ENCODE measurements at places on chromosomes 6 and 20.

DNA sequence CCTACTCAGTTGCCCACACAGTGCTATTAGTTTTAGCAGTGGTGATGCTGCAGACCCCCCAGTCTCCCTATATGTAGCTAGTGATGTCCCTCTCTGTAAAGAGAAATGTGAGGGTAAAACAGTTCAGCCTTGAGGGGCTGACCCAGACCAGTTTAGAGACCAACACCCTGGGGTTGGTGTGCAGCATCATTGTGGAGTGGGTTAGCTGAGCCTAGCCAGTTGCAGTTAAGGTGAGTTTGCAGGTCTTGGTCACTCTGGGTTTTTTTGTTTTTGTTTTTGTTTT, 401 bp upstream of the B3GALT4 start:
- DNase-seq, result no peak

DNA sequence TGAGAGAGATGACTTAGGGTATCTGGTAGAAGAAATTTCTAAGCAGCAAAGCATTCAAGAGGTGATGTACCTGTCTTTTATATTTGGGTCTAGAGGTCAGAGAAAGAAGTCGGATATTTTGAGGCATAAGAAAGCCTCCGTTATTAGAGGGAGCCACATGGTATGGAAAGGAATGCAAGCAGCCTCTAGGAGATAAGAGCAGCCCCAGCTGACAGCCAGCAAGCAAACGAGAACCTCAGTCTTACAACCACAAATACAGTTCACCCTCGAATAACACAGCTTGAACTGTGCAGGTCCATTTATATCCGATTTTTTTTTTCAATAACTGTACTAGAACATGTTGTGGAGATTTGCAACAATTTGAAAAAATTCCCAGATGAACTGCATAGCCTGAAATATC, 190.7 kb upstream of the VGLL2 start:
- DNase-seq, result no peak

GRCh38 chr20:63956664-63957003, 418 bp upstream of the UCKL1 start:
- DNase-seq, result no peak

- peak; percentile 22 for DNase-seq
These were observed 73.2 kb downstream of the ROS1 start for GRCh38 chr6:117352466-117353081.

DNA sequence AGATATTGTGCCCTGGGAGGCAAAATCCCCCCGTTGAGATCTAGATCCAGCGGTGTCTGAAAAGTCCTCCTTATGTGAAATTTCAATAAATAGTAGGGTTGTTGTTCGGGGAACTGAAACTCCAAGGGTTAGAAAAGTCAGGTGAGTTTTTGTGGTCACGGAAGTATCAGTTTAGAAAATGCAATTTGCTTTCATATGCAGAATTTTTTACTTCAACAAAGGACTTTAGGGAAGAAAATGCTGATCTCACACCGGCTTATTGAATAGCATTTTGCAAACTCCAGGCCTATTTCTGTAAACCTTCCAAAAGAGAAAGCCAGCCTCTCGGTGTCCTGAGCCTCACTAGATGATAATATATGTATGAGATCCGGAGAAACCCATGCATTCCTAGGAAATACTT, 254.7 kb downstream of the TSHZ2 start:
- DNase-seq, result no peak

GRCh38 chr6:21305893-21306332, 287.6 kb upstream of the SOX4 start:
- peak; percentile 84 for DNase-seq

- DNase-seq, result no peak
These were observed 41.7 kb upstream of the PIM1 start for GRCh38 chr6:37127961-37128862.

- DNase-seq, result no peak
These were observed 14.9 kb downstream of the MTFR2 start for GRCh38 chr6:136235233-136235564.

DNA sequence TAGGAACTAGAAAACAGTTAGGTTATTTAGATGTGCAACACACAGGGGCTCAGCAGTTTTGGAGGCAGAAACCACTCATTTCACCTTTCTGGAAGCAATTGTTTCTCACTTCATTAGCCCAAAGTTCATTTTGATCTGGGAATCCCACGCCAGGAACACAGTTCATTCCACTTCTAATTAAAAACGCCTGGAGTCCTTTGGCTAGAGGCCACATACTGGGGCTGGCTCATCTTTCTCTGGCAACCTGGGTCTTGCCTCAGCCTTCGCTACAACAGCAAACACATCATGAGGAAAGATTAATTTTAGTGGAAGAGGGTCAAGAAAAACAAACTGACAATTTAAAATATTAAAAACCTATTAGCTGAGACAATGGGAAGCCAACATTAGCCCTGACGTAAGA, 69.7 kb downstream of the RFPL4B start:
- no peak for DNase-seq

DNA sequence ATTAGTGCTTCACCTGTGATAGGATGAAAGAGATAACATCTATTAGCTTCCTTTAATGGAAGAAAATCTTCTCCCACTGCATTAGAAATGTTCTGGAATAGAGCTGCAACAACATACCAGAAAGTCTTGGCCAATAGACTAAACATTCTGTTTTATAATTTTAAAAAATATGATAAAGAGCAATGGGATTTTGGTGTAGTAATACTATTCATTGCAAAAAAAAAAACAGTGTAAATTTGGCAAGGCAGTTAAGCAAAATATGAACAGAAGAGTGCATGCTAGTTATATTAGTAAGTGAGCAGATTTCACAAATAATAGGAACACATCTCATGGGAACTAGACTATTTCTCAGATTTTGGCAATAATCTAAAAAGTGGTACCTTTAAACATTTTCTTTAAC, 43.3 kb downstream of the SOX4 start:
- no peak for DNase-seq

DNA sequence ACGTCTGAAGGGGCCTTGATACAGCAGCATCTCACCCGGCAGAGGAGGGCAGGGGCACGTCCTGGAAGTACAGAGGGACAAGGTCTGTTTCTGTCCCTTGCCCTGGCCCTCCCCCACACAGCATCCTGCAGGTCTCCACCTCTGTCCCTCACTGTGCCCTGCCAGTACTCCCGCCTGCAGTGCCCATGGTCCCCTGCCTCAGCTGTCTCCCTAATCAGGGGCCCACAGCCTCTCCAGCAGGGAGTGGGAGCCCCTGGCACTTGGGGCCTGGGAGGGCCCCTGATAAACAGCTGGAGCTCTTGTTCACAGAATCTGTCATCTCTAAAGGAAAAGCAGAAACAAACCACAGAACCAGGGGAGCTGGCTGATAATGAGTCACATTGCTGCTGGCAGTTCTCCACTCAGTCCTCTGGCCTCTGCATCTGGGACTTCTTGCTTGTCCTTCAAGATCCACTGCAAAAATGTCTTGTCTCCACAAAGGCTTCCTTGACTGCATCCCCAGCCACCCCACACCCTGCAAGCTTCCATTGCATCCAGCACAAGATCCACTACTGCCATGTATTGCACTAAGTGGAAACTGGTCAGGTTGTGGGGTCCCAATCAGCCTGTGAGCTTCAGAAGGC, 33.2 kb upstream of the TAF8 start:
- DNase-seq, result peak; percentile 57

GRCh38 chr6:36730424-36731380, 33.1 kb downstream of the RAB44 start:
- no peak for DNase-seq

GRCh38 chr6:4342407-4343137, 207.2 kb upstream of the ECI2 start:
- DNase-seq, result no peak

- DNase-seq, result no peak
These were observed 209.6 kb downstream of the TFAP2B start for GRCh38 chr6:51028276-51028675.

DNA sequence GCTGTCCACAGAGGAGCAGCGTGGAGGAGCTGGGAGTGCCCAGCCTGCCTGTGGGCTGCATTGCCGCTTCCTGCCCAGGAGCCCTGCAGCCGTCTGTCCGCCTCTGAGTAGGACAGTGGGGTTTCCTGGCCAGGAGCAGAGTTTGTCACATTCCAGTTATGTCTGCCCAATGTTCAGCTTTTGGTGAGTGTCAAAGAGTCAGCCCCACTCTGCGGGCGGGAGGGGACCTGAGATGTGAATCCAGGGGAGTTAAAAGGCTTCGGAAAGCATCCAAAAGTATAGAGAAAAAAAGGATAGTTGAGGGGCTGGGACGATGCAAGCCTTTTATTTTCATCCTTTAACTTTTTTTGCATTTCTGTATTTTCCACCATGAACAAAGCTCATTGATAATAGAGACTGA, 7.2 kb upstream of the GATA5 start:
- no peak for DNase-seq
